NCI-H1105 (cell line): ENCODE measurements at places on chromosomes 7 and 10.

GRCh38 chr7:15489383-15489782 is 72.4 kb downstream of the AGMO start:
- no peak for DNase-seq

DNA sequence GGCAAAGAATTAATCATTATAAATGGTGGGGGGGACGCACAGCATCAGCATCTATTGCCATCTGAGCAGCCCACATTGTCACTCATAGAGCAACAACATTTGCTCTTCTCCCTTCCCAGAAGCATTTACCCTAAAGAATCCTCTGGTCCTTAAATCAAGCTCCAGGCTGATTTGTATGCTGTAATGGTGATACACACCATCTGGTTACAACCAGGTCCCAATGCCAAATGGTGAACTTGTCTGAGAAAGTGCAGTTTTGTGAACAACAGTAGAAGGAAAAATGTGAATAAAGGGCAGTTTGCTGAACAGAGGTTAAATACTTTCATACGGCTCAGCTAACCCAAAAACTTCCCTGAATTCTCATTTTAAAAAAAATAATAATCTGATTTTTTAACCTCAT is 38.8 kb upstream of the TCF7L2 start:
- DNase-seq, result no peak

- no peak for DNase-seq
Observed at GRCh38 chr7:47521816-47522561, 59.9 kb downstream of the TNS3 start.

DNA sequence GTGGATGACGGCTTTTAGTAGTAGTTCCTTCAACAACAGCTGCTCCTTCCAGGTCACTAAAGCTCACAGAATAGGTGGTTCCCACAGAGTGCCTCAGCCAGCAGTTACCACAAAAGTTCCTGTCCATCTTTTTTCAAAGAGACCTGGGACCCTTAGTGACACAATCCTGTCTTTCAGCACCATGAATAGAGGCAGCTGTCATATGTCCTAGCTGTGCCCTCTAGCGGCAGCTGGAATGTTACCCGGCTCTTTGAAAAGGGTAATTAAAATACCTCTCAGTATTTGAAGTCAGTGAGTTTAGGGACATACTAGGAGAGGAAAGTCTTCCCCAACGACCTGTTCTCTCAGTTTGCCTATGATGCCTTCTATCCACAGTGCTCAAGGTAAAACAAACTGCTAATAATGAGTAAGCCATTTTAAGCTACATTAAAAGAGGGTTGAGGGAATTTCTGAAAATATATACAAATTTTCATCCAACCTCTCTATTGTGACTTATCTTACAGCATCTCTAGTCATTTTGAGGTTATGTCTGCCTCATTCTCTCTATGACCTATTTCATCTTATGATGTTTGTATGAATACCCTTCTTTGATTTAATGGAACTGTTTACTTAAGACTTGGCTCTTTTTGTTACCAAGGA is 290.8 kb downstream of the NXPH1 start:
- DNase-seq, result peak; percentile 66
